ENCODE measurements at places on chromosomes 13 and 19.

DNA sequence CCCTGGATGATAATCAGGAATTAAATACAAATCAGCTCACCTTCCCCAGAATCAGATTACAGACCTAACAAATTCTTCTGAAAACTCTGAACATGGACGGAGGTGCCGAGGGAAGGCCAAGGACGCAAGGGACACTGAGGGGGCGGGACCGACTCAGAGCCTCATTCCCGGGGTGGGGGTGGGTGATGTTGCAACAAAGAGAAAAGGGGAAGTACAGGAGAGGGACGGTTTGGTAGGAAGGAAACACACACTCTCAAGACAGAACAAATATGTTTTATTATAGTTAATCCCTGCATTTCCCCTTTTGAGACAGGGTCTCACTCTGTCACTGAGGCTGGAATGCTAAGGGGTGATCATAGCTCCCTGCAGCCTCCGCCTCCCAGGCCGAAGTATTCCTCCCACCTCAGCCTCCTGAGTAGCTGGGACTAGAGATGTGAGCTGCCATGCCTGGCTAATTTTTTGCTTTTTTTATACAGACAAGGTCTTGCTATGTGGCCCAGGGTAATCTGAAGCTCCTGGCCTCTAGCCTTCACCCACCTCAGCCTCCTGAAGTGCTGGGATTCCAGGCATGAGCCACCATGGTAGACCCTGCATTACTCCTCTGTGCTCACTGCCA lies 786 bp upstream of the LILRA2 start:
- DNase-seq, result no peak

GRCh38 chr13:68644611-68645010 lies 1414.5 kb upstream of the PCDH9 start:
- DNase-seq, result no peak

DNA sequence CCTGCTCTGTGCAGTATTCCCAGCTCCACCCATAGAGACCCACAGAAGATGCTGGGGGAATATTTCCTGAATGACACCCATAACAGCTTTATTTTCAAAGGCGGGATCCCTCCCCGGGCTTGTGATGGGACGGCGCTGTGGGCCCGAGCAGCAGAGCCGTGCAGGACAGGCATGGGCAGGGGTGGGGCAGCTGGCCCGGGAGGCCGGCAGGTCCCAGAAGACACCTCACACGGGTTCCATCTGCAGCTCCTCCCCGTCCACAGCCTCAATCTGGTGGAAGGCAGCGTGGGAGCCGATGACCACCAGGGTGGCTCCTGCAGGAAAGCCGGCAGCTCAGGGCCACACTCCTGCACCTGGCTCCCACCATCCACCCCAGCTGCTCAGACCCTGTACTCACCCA lies 2.5 kb downstream of the RABAC1 start:
- DNase-seq, result no peak

- DNase-seq, result no peak
Observed at GRCh38 chr19:57888560-57889231, at the start of gene ZNF814. TSS of gene ZNF814 (minus strand) at chr19:57889037. CDS start at chr19:57888802, 235 bp downstream.

- no peak for DNase-seq
Observed at GRCh38 chr13:106318941-106319411, 216.5 kb downstream of the EFNB2 start.

DNA sequence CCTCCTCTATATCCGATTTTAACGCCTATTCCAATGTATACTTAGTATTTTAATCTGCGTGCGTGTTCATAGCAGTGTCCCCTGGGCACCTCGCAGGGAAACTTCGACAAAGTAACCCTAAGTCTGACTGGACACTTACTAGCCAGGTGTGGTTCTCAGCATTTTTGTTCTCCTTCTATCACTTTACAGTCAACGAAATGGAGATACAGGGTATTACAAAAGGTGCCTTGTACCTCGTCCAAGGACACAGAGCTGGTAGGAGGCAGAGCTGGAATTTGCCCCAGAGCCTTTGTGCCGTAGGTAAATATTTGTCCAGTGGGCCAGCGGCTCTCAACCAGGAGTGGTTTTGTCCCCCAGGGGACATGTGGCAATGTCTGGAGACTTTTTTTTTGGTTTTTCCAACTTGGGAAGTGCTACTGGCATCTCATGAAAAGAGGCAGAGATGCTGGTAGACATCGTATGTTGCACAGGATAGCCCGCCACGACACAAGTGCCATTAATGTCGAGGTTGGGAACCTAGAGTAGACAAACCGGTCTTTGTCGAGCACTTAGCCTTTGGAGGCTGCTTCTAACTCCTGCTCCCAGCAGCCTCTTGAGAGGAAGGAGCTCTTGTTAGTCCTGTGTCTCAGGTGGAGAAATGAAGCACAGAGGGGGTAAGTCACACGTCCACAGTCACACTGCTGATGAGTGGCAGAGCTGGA lies 1.1 kb downstream of the ZNF444 start:
- DNase-seq, result no peak

GRCh38 chr19:29878973-29879654 lies 62.9 kb upstream of the URI1 start:
- DNase-seq, result no peak

DNA sequence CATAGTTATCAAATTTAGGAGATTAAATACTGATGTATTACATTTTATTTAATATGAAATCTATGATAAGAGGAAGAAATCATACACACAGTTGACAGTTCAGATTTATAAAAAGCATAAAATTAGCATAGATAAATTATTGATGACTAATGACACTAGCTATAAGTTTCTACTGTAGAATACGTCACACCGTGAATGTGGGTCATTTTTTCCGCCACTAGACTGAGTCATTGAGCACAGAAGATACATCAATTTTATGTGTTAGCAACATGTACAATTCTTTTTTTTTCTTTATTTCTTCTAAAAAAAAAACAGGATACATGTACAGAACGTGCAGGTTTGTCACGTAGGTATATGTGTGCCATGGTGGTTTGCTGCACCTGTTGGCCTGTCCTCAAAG lies 22.2 kb downstream of the AP2S1 start:
- peak; percentile 50 for DNase-seq

DNA sequence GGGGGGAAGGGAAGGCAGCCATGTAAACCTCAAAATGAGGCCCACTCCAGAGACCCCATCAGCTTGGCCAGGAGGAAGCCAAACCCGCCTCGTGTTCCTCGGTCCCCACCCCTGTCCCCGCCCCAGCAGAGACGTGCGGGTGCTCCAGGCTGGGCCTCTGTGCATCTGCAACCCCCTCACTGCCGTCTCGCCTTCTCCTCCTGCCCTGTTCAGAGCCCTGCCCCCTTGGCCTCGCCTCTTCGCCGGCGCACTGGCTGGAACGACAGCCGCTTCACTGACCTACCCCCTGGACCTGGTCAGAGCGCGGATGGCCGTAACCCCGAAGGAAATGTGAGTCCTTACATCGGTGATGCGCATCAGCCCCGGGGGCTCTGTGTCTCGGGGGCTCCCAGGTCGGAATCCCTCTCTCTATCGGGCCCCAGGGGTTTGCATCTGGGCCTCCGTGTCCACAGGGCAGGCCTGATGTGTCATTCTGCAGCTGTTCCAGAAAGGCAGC lies 32.2 kb downstream of the TMEM161A start:
- no peak for DNase-seq

DNA sequence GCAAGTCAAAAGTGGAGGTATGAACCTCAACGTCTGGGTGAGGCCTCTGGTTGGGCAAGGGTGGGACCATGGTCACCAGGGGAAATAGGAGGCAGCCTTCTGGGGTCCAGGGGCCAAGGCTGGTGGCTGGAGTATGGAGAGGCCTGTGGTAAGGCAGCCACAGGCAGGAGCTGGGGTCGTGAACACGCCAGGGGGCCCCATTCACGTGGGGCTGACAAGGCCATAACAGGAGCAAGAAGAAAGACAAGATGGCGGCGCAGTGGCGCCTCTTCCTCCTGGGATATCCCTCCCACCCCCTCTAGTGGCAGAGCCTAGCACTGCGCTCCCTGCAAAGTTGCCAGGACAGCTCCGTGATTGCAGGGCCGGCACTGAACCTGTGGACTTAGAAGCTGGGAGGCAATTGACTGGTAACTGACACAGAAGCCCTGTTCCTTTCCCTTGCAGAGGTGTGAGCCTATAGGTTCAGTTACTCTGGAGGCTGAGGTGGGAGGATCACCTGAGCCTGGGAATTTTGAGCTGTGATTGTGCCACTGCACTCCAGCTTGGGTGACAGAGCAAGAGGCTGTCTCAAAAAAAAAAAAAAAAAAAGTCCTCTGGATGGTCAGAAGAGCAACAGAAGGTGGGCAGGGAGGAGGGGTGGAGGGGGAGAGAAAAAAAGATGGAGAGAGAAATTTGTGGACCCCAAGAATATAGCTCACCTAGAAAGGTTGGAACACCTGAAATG lies 19.7 kb upstream of the EDDM13 start:
- peak; percentile 79 for DNase-seq

- no peak for DNase-seq
Observed at GRCh38 chr19:47106821-47107201, 6.8 kb downstream of the ZC3H4 start.

DNA sequence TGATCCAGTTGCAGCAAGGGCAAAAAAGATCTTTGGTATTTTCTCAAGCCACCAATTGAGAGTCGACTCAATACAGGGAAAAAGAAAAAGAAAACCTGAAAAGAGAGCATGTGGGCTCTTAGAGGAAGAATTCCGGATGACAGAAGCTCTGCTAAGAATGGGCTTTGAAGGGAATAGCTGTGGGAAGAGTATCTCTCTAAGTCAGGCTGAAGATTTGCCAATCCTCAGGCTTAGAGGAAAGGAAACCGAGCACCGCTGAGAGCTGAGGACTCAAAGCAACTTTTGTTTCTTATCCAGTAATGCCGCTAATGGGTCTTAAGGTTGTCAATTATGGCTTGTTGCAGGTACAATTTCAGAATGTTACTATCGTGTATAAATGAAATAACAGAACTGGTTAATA lies 166.4 kb downstream of the EFNB2 start:
- no peak for DNase-seq

DNA sequence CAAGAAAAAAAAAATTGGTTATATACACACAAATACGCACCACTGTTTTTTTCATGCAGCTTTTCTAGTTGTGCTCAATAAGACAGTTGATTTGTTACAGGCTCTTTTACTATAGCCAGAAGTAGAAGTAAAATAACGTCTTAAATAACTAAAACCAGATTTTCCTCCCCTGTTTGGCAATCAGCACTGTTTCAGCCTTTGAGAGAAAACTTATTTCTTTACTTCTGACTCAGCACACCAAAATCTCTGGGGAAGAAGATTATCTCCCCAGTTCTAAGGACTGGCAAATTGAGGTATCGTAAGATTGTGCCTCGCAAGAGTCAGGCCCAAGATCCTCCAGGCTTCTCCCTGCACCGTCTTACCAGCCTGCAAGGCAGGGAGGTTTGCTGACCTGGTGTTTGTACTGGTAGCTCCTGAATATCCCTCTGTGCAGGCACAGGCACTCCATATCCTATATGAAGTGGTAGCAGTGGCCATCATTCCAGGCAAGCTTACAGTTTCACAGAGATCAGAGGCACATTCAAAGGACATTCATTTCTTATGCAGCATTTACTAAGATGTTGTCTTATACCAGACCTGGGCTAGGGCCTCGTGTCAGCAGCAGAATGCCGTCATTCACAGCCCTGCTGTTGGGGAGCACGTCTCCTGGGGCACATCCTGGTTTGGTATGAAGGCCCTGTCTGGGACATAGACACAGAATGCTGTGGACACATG lies 268.2 kb downstream of the ZNF536 start:
- no peak for DNase-seq

GRCh38 chr13:113443991-113444390 lies 9.3 kb downstream of the ADPRHL1 start:
- DNase-seq, result no peak

DNA sequence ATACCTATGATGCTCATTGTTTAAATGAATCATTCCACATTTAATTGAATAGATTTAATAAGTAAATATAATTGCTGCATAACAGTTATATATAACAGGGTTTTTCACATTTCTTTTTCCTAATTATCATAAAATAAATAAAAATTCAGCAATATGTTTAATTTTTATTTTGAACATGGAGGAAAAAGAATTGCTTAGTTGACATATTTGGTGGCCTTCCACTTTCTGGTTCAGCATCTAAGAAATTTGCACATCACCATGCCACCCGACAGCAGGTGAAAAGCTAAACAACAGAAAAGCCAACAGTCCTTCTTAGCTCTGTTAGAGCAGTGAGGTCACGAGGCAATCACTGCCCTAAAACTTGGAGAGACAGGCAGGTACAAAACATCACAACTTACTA lies 790.2 kb downstream of the GPC5 start:
- DNase-seq, result no peak

DNA sequence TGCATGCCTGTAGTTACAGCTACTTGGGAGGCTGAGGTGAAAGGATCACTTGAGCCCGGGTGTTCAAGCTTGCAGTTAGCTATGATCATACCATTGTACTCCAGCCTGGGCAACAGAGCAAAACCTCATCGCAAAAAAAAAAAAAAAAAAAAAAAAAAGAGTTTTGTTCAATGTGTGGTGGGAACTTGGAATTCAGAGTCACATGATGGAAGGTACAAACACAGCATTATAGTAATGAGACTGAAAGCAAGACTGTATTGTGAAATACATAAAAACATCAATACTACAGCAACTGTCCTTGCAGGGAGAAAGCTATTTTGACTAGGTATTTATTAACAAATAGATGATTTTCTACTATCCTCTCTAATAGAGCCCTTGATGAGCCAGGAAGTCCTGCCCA lies 393.2 kb downstream of the DLEU7 start:
- DNase-seq, result no peak

- DNase-seq, result no peak
Observed at GRCh38 chr13:113874177-113874576, 10.3 kb upstream of the GAS6 start.

DNA sequence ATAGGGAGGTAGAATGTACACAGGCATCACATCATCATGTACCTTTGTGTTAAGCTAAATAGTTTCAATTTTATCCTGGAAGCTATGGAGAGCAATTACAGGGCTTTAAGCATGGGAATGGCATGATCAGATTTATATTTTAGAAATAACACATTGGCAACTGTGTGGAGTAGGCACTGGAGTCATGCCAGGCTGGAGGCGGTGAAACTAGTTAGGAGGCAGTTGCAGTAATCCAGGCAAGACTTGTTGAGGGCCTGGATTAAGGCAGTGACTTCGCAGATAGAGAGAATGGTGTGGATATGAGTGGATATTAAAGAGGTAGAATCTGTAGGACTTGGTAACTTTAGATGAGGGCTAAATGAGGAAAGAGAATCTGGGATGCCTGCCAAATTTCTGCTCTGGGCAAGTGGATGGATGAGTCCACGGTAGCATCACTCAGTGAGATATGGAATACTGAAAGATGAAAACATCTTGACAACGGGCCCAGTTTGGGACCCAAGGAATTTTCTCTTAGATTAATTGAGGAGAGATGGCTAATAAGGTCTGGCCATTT lies 506.2 kb downstream of the FGF9 start:
- no peak for DNase-seq

- DNase-seq, result no peak
Observed at GRCh38 chr13:75769141-75769905, 133.2 kb downstream of the LMO7 start.

DNA sequence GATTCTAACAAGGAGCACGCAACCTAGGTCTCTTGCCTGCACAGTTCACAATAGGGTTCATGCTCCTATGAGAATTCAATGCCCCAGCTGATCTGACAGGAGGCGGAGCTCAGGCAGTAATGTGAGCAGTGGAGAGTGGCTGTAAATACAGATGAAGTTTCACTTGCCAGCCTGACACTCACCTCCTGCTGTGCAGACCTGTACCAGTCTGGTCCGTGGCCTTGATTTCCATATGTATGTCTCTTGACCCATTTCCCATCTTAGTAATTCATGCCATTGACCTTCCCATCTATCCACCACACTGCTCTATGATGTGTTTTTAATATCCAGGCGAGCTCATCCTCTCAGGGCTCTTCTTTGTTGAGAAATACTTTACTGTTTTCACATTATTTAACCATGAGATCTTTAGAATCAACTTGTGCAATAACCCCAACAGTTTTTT lies 95.2 kb downstream of the LRCH1 start:
- DNase-seq, result peak; percentile 85

Data from NCI-H2171 treated with DMSO at 0.1 percent for 48 hours (cell line).